ENCODE measurements at places on chromosomes 3 and 15. TPM values are rescaled to one million over a fixed set of nuclear protein-coding genes. Genes with fewer than 3 reads are reported as not detected.

GRCh38 chr3:182902236-182902635 lies 78.1 kb downstream of the DCUN1D1 start:
- no peak for DNase-seq

DNA sequence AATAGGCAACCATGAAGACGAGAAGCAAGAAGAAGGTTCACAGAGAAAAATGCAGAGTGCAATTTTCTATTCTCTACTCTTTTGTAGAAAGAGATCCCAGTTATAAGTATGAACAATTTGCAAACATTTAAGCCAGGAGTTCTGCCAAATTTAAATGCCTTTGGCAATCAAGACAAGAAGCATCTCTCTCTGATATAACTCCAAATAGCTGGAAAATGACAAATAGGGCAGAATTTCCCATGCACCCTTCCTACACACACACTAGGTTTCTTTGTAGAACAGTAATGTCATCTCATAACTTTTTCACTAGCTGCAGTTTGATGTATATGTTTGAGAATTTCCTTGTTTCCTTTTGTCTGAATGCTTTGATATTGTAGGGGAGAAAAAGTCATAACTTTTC lies 333.5 kb upstream of the AZI2 start:
- no peak for DNase-seq

- no peak for DNase-seq
Measured at GRCh38 chr3:187807086-187807862, 62.0 kb upstream of the BCL6 start.

DNA sequence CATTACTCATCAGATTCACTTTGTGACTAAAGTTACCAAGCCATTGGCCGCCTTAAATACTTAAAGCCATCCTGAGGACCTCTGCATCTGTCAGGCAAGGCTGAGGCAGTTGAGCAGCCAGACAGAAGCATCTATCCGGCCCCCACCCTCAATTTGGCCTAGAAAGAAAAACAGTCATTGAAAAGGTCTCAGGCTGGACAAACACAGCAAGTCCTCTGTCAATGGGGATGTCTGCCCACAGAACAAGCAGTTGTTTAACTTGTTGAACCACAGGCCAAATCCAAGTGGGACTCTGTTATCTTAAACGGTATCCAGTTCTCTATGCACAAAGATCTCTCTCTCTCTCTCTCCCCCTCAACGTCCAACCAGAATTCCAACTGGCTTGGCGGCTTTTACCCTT lies 2.8 kb downstream of the ZIC4 start:
- DNase-seq: no peak

DNA sequence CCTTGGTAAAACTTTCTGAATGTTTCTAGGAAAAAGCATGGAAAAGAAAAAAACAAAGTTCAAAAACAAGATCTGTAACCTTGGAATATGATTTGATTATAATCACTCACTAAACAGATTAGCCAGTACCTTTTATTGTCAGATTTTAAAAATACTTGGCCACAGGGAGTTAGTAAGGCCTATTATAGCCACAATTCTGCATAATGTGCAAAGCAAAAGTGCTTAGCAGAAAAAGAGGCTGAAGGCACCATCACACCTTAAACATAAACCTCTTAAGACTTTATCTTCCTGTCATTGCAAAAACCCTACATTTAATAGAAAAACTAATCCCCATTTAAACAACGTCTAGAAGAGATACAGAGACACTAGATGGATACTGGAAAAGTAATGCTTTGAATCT lies 41.8 kb downstream of the CHSY1 start:
- DNase-seq: no peak

Gene SLC9C1
- polyA plus RNA-seq: not detected
